Heart left ventricle (tissue), 16 donors: ENCODE measurements at places on chromosomes 1 and 21. TPM values are rescaled to one million over a fixed set of nuclear protein-coding genes. Genes with fewer than 3 reads are reported as not detected.
A peak's percentile ranks its signal among the peaks of the same experiment; 100 is the strongest.

FMOD gene
- 8.5 TPM for total RNA-seq

ARPC5 gene
- total RNA-seq = 60.3 TPM

TOR1AIP1 gene
- 25.4 TPM for total RNA-seq

TCP10L gene
- 1.0 TPM for total RNA-seq

CHIA gene
- total RNA-seq = not detected

SAMD13 gene
- total RNA-seq = 1.9 TPM

ARL8A gene
- 63.8 TPM for total RNA-seq

ESRRG gene
- total RNA-seq = 27.8 TPM

LRRC53 gene
- total RNA-seq = 0.09 TPM

CHI3L2 gene
- total RNA-seq = 4.4 TPM

CLEC20A gene
- total RNA-seq = not detected

RNU1-1 gene
- not detected for total RNA-seq

FAM110D gene
- total RNA-seq = 3.2 TPM

- peak; percentile 24 for DNase-seq
These were observed 69.6 kb upstream of the LRRC8B start for GRCh38 chr1:89454845-89455521.

GRCh38 chr1:156796340-156797097, 20.1 kb downstream of the SH2D2A start:
- DNase-seq = no peak

- no peak for DNase-seq
These were observed 250.8 kb upstream of the KIAA0040 start for GRCh38 chr1:175443332-175443731.

- no peak for DNase-seq
These were observed 114.3 kb upstream of the FMN2 start for GRCh38 chr1:239977416-239977815.

DNA sequence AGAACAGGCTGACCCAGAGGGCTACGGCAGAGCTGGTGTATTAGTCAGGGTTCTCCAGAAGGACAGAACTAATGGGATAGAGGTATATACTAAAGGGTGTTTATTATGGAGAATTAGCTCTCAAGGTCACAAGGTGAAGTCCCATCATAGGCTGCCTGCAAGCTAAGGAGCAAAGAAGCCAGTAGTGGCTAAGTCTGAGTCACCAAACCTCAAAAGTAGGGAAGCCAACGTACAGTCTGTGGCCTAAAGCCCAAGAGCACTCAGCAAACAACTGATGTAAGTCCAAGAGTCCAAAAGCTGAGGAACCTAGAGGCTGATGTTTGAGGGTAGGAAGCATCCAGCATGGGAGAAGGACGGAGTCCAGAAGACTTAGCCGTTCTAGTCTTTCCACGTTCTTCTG, 179.2 kb downstream of the BACH1 start:
- no peak for DNase-seq

DNA sequence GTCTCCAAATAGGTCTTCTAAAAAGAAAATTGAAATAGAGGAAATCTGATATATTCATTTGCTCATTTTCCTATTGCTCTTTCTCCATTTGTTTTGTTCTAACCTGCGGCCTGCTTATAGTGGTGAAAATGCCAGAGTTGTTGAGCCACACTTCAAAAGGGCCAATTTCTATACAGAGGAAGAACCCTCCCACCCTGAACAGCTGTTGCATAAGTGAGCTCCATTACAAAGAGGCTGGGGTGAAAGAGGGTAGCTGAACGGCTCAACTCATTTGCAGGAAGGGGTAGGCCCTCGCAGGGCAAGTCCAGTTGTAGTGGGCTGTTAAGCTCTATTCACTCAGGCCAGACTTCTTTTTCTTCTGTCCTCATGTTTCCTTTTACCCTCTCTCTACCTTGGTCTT, 8.8 kb downstream of the ADCY10 start:
- DNase-seq = no peak

DNA sequence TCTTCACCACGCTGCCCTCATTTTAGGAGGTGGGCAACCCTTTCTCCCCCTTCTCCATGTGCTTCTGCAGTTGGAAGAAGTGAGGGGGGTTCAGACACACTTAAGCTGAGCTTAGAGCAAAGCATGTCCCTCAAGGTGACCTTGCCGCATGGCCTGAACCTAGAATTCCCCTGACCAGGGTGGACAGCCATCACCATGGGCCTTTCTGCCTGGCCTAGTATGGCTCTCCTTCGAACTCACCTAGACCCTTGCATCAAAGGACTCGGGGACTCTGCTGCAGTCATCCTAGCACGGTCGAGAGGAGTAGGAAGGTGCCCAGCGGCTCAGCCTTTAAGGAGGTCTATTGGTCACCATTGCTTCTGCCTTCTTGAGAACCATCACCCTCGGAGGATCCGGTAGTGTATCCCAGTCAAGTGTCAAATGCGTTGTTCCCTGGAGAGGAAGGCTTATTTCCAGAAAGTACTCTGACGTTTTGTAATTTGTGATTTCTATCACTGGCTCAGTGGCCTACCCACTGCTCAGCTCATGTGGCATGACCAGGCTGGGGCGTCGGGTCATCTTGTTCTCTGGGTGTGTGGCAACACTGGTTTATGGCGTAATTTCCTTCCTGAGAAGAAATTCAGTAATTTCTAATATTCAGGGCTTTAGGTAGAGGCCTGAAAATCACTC, at the start of gene KCNE1:
KCNE1 (minus strand) TSS at position 424 of the 669 bp plus-strand sequence. CDS start 62,576 bp downstream, outside the sequence.
- peak; percentile 70 for DNase-seq

- no peak for DNase-seq
These were observed 26.6 kb upstream of the HPDL start for GRCh38 chr1:45299981-45300668.

DNA sequence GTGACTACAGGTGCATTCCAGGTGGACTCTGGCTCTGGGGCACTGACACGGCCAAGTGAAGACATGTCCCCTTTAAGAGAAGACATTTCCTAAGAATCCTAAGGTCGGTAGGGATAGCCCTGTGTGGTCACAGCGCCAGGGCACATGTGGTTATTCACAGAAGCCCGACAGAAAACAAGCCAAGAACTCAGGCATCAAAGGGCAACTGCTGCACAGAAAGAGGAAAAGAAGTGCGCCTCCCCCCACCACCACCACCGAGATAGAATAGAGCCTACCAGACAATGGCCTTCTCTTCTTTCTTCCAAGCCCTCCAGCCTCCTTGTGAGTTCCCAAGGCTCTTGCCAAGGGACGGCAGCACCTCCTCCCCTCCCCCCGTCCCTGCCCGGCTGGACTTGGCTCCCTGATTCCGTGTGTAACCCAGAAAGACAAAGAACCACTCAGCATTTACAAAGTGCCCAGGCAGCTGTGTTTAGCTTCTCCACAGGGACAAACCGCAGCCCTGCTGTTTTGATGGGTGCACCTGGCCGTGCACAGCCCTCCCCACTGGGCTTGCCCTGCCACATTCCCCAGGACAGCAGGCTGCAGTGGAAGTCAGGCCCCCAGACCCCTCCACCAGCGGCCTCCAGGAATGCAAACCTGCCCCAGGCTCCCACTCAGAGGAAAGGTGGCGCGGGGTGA, 30.2 kb downstream of the TMPRSS2 start:
- no peak for DNase-seq

DNA sequence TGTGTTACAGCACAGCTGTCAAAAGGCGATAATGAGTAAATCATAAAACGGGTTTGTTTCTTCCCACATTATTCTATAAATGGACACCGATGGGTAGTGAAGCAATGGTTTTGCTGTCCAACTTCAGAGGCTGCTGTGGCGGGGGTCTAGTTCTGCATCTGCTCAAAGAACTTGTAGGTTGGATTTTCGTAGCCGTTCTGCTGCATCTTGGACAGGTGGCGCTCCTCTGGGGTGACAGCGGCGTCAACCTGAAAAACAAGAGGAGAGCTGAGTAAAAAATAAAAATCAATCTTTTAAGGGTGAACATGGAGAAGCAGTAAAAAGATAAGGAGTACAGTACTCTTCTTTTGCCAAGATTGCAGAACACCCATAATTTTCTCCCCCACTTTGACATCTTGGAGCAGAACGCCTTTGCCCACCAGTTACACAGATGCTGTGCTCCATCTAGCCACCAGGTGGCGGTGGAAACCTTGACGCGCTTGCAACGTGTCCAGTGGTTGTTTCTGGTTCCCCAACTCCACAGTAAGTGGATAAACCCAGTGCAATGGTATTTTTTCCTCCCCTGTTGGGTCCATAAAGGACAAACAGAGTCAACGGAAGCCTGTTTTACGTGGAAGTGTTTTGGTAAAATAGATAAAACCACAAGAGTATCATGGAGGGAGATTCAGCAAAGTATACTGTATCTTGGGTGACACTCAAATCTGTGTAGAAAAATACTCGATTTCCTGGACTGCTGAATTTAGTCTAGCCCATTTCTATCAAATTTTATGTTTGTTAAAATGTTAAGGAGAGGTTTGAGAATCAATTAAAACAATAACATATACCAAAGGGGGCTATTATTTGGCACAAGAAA, 147.0 kb downstream of the GABPA start:
- DNase-seq = peak; percentile 59

- no peak for DNase-seq
These were observed 5.8 kb downstream of the ELF3 start for GRCh38 chr1:202016022-202016810.

GRCh38 chr21:36828891-36829515, 130.1 kb downstream of the SIM2 start:
- DNase-seq = no peak

- no peak for DNase-seq
These were observed 477.6 kb downstream of the SETD4 start for GRCh38 chr21:35582731-35583130.

DNA sequence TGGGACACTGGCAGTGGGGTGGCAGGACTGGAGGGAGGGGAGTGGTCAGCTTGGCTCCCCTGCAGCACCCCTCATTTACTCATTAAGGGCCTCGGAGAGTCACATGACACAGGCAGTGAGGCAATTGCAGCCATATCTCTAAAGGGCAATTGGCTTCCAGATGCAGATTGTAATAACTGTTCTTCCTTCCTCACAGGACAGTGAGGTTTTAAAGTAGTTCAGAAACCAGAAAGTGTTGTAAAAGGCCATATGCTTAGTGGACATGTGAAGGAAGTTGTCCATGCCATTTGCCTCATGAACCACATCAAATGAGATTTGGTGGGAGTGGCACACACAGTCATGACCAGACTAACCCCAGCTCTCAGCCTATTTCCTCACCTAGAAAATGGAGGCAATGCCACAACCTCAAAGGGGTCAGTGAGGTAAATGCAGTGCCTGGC, 11.1 kb downstream of the MTX1 start:
- no peak for DNase-seq

GRCh38 chr1:240351690-240352089, 260.0 kb downstream of the FMN2 start:
- DNase-seq = no peak

GRCh38 chr1:32666901-32667566, 16.0 kb downstream of the RBBP4 start:
- no peak for DNase-seq

DNA sequence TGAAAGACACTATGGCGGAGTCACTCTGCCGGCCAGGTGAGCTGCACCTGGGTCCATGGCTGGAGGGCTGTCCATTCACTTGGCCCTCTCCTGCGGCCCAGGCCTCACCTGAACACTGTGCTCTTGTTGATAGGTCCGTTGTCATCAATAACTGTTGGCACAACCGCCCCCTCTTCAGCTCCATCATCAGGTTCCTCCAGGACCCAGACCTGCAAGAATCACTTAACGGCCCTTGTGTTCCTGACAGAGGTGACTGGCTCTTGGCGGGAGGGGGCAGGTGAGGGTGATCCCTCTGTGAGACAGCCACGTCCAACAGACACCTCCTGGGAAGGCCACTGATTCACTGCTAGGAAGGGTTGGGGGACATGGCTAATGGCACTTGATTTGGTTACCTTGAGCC, 54.9 kb downstream of the INAVA start:
- no peak for DNase-seq

DNA sequence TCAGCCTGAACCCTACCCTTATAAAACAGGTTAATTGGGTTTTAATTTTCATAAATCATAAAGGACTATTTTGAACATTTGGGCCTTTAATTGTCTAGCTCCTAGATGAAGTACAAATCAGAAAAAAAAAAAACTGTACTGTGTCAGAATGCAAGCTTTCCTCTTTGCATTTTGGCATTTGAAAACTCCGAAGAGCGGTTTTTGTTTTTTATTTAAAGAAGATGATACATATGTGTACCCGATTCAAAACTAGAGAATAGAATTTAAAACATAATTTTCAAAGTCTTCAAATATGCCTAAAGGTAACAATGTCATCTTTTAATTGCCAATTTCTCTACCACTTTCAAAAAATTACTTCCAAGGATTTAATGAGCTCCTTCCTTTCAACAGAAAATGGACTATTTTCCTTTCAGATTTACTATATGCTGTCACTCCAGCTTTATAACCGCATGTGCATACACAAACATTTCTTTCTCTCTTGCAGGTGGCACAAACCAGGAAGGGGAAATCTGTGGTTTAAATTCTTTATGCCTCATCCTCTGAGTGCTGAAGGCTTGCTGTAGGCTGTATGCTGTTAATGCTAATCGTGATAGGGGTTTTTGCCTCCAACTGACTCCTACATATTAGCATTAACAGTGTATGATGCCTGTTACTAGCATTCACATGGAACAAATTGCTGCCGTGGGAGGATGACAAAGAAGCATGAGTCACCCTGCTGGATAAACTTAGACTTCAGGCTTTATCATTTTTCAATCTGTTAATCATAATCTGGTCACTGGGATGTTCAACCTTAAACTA, 33.7 kb downstream of the MRPL39 start:
- DNase-seq = no peak

DNA sequence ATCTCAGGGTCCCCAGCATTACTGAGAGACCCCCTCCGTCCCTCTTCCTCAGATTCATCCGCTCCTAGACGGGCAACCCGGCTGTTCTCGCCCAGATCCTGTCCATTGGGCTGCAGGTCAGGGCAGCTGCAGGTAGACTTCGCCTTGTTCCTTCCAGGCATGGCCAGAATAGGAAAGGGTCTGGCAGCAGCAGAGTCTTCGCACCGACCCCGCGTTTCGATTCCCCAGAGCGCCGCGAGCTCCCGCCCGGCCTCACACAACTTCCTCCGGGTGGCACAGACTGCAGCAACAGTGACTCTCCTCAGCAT, 265 bp downstream of the NRDC start:
- no peak for DNase-seq

DNA sequence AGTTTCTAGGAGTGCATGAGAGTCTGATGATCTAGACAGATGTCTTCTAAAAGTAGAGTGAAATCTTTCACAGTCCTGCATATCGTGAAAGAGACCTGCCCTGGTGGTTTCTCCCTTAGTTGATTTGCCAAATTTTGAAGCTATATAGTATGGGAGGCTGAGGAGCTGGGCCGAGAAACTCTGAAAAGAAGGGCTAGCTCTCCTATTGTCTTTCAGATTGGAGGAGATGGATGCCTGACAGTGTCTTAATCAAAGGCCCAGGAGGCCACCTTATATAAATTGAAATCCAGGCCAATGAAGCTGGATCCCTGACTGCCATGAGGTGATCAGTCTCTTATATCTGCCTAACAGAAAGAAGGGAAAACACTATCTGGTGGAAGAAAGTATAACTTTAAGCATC, 18.4 kb upstream of the CD84 start:
- DNase-seq = no peak

- no peak for DNase-seq
These were observed 58.2 kb downstream of the PDE9A start for GRCh38 chr21:42711667-42712066.

GRCh38 chr1:186657481-186657880, 22.7 kb downstream of the PTGS2 start:
- no peak for DNase-seq
